Stimulated activated CD8-positive, alpha-beta memory T cell treated with anti-CD3 and anti-CD28 coated beads, Interleukin-2, amount 100 ng/mL, for 48 hours (primary cell): ENCODE measurements at places on chromosomes 11 and 22.

DNA sequence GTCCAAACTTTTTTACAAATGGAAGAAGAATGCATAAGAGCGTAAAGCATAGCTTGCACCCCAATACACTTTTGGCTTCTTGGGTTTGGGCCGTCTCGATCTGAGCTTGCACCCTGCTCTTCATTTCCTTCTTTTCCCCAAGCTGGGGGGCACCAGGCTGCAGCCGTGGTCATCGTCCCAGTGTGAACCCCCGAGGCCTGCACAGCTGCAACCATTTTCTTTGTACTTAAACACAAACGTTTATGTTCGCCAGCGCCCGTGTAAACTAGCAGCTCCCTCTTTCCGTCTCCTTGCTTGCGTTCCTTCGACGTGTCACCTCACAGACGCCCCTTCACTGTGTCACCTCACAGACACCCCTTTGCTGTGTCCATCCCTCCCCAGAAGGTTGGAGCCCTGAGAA is 10.1 kb downstream of the KRTAP5-5 start:
- DNase-seq: no peak

DNA sequence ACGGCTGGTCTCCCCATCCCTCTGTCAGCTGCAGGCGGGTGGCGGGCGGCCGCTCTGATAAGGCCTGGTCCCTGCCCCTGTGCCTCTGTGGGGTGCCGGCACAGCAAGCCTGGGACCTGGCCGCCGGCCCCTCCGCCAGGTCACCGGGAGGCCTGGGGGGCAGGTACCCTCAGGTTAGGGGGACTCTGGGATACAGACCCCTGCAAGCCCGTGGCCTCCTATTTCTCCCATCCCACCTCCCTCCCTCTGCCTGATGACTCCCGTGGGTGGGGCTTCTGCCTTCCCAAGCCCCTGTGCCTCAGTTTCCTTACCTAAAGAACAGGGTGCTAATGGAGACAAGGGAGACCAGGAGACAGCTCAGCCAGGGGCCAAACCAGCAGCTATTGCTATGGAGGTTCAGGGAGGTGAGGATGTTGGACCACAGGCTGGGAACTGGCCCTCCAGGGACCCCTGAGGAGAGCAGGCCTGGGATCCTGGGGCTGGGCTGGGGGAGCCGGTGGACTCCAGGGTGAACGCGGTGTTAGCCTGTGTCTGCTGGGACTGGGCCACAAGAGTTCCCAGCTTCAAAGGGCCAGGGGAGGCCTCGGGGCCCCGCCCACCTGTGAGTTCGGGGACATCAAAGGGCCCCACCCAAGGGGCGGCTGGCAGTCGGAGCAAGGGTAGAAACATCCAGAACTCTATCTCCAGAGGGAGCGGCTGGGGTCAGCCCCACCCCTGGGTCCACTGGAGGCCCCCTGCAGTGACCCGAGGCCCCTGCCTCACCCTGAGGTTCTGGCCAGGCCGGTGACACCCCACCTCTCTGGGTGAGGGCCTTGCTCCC is 32.0 kb upstream of the TH start:
- no peak for DNase-seq

DNA sequence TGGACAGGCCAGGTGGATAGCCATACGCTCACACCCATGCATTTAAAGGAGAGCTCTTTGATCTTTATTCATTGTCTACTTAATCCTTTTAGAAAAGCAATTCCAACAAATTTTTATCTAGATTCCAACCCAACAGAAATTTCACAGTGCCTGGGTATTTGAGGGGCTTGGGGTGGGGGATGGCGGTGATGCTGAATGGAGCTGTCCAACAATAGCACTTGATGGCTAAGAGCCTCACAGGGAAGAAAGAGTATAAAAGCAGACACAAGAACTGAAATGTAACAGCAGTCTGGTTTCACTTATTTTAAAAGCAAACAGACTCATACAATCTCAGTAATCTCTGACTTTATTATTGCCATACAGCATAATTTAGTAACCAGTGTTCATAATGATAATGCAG is 101.8 kb upstream of the SORL1-AS1 start:
- DNase-seq: no peak

GRCh38 chr11:75135021-75135650 is 15.8 kb upstream of the SLCO2B1 start:
- DNase-seq: no peak

GRCh38 chr11:3674189-3674588 is 3.0 kb upstream of the CHRNA10 start:
- no peak for DNase-seq

DNA sequence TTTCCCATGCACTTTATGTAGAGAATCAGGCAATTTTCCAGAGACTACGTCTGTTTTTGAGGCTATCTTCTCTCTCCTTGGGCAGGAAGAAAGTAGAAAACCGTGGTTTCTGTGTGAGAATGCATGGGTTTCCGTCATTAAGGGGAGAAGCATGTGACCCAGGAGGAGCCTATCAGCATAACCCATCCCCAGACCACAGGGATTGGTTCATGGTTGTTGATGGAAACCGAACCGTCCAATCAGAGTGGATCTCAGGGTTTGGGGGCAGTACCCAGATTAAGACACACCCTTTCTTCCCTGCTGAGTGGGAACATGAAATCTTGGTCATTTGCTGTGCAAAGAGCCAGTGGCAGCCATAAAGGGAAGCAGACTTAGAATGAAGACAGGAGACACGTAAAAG is 517.8 kb downstream of the MN1 start:
- DNase-seq: no peak

DNA sequence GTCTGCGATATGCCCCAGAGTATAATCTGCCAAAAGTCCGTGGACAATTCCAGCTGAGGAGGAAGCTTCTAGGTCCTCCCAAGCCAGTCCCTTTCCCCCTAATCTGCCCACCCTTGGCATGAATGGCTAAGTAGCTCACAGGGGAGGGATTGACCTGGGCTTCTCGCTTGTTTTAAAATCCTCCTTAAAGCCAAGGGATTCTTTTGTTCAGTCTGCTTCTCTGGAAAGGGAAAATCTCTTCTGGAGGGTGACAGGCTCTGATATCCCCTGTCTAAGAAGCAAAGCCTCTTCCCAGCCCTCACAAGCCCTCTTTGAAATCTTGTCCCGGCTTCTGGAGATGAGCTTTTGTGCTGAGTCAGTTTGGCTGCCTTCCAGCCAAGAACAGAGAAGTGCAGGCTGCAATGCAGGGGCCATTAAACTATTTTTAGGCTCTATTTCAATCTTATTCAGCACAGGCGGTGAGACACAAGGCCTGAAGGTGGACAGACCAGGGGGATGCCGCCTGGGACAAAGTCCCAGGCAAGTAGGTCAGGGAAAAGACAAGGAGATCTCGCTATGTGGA is 23.9 kb downstream of the NEFH start:
- DNase-seq: no peak

DNA sequence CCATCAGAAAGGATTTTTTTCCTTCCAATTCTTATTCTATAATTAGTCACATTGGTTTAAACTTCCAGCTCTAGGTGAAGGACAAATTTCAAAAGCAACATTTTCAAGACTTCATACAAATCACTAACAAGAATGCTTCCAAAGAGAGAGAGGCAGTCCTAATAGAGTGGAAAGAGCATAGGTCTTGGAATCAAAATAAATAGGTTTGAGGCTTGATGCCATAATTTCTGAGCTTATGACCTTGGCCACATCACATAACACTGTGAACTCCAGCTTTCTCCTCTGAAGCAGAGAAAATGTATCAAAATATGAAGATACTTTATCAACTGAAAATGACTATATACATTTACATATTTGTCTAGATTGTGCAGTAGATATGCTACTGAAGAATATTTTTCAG is 246.8 kb downstream of the GRM5 start:
- DNase-seq: no peak

DNA sequence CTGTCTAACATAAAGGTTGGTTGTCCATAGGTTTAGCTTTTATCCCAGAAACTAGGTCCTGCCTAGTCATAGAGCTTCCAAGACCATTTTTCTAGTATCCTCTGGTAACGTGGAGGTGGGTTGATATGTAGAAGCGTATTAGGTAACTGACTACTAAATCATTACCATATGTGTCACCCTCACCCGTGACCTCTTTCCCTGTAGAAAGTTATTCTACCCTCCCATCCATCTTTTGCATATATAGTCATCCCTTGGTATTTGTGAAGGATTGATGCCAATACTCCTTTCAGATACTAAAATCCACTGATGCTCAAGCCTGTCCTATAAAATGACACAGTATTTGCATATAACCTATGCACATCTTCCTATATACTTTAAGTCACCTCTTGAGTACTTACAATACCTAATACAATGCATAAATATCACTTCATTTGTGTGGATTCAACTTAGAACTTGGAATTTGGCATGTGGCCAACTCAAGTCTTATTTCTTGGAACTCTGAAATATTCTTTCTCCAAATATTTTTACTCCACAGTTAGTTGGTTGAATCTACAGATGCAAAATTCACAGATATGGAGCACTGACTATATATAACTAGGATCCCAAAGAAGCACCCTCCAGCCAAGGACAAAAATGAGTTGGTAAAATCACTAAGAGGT is 497.0 kb upstream of the TENM4 start:
- DNase-seq: no peak

- peak; percentile 58 for DNase-seq
These were observed 24.1 kb downstream of the ZNRF3 start for GRCh38 chr22:28907311-28908008.

- no peak for DNase-seq
These were observed 927.9 kb downstream of the BRD1 start for GRCh38 chr22:48899523-48900326.

GRCh38 chr11:134583397-134583990 is 171.5 kb upstream of the B3GAT1 start:
- DNase-seq: no peak

- no peak for DNase-seq
These were observed 35.8 kb downstream of the OR4C6 start for GRCh38 chr11:55697817-55698216.

GRCh38 chr11:118666371-118666770 is 13.1 kb downstream of the TREH start:
- no peak for DNase-seq

DNA sequence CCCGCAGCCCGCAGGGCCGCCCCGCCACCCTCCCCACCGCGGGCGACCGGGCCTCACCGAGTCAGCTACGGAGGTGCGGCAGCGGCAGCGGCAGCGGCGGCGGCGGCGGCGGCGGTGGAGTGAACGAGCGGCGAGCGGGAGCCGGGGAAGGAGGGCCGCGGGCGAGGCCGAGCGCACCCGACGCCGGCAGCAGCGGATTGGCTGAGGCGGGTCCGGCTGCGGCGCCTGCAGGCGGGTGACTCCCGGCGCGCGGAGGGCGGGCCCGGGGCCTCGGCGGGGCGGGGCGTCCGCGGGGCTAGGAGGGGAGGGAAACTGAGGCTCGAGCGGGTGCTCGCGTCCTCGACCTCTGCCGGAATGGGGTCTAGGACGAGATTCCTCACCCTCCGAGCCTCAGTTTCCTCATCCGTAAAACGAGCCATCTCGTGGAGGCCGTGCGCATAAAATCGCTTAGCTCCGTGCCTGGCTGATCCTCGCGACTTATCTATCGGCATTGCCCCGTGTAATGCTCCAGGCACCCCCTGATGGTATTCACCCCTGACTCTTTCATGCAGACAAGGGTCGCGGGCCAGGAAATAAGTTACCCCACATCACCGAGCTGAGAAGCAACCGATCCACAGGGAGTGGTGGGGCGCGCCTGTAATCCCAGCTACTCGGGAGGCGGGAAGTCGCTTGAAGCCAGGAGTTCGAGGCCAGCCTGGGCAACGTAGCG is at the start of gene CPT1A:
Gene CPT1A, minus strand, starts transcription at position 199 of the 709 bp plus-strand sequence. CDS start 26,442 bp downstream, outside the sequence.
- peak; percentile 62 for DNase-seq

GRCh38 chr11:30143098-30143705 is 87.6 kb upstream of the FSHB start:
- no peak for DNase-seq

GRCh38 chr22:22465782-22466181 is 42.8 kb downstream of the ZNF280B start:
- DNase-seq: no peak

DNA sequence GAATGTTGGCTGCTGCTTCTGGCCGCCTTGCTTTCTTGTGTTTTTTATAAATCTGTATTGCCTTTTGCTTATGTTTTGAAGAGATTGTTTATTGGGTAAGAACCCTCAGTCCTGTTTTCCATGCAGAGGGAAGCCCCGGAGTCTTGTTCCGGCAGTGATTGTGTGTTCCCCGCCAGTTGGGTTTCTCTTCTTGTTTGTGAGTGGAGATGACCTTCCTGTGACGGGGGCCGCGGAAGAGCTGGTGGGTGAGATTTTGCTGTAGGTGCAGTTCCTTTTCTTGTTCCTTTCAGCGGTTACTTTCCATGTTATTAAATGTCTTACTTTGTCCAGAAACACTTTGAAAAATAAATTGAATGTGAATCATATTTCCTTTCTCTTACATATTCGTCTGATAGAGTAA is 8.3 kb downstream of the TBC1D22A start:
- DNase-seq: no peak

DNA sequence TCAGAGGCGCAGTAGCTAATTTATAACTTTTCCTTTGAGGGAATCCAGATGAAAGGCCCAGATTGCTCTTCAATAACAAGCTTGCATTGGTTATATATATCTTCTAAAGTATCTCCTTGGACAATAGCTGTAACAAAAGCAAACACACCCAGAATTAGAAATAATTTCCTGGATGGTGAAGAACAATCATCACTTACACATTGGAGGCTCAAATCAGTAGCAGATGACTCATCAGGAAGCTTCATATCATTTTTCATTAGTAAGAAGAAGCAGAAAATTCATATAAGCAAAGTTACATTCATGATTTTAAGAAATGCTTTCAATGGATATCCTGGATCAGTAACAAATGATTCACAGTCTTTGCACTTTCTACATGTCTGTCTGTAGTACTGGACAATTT is 173.6 kb upstream of the CCDC90B start:
- no peak for DNase-seq

DNA sequence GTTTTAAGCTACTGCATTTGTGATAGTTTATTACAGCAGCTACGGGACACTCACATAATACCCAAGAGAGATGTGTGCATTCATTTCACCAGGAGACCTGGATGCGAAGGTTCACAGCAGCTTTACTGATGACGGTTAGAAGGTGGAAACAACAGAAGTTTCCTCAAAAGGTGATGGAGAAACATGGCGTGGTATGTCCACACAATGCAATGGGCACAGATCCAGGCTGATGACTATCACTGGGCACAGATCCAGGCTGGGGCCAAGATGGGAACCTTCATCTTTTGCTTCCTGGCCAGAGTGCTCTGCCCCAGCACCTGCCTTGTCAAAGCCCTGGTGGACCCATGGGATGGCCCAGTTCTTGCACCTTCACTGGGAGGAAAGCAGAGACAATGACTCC is 30.6 kb upstream of the RFPL3 start:
- DNase-seq: no peak

DNA sequence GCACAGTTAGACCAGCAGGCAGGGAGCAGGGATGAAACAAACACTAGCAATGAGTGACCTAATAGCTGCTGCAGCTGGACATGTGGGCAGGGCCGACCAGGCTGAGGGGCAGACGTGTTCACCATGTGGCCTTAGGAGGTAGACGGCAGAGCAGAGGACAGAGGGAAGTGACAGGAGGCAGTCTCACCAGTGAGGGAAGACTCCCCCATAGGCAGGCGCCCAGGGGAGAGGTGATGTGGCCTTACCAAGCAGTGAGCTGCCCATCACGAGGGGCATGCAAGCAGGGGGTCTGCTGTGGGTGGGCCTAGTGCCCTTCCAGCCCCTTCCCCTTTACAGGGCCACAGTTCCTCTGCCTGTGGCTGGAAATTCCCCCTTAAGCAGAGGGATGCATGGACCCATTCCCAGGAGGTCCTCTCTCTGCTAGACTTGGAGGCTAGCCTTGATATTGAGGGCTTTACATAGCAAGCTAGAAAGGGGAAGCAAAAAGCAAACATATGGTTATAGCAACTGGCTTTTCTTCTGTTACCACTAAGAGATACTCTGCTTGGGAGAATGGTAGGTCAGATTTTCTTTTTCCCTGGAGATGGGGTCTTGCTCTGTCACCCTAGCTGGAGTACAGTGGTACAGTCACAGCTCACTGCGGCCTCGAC is 67.6 kb downstream of the MPPED1 start:
- DNase-seq: no peak

GRCh38 chr11:62144641-62145255 is 20.9 kb downstream of the INCENP start:
- DNase-seq: no peak
